Renal cortex interstitium (tissue), 15 donors: ENCODE measurements at places on chromosomes 11 and 22. TPM values are rescaled to one million over a fixed set of nuclear protein-coding genes. Genes with fewer than 3 reads are reported as not detected.

DNA sequence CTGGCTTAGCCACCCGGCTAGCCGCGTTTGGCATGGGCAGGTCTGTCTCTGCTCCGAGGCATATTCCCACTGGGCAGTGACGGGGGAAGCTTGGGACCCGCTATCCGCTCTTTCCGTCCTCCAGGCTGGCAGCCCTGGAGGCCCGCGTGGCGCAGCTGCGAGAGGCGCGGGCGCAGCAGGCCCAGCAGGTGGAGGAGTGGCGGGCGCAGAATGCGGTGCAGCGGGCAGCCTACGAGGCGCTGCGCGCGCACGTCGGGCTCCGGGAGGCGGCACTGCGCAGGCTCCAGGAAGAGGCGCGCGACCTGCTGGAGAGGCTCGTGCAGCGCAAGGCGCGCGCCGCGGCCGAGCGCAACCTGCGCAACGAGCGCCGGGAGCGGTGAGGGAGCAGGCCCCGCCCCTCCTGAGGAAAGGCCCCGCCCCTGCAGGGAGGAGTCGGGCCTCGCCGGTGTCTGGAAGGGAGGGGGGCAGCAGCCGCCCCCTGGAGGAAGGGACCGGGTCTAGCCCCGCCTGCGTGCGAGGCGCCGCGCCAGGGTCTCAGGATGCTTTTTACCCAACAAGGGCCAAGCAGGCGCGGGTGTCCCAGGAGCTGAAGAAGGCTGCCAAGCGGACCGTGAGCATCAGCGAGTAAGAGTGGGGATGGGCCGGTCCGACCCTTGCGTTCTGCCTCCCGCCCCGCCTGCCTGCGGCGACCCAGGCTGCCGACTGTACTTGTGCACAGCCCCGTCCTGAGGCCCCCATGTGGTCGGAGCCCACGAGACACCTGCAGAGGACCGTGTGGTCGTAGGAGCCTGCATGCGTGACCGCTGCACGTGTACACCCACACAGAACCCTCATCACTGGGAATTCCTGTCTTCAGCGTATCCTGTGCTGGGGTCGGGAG lies 7.9 kb downstream of the ATG16L2 start:
- no peak for DNase-seq

FOLR3 gene
- polyA plus RNA-seq, result 3.0 TPM

DNA sequence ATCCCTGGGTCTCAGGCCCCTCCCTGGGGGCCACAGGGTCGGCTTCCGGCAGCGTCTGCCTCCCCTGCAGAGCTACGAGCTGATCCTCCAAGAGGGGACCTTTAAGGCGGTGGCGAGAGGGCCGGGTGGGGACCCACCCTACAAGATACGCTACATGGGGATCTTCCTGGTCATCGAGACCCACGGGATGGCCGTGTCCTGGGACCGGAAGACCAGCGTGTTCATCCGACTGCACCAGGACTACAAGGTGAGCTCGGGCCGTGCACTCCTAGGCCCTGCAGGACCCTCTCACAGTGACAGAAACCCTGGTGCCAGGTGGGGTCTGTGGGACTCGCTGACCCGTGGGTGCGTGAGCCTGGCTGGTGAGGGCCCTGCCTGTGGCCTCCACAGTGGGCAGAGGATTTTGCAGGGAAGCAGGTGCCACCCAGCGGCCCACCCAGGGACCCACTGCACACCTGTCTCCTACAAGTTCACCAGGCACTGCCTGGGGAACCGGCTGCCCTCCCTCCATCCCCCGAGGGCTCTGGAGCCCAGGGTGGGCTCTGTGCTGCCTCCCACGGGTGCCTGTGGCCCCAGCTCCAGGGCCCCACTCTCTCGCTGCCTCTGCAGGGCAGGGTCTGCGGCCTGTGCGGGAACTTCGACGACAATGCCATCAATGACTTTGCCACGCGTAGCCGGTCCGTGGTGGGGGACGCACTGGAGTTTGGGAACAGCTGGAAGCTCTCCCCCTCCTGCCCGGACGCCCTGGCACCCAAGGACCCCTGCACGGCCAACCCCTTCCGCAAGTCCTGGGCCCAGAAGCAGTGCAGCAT lies 13.7 kb downstream of the MUC5B start:
- DNase-seq, result no peak

- DNase-seq, result no peak
These were observed 54.4 kb downstream of the FLRT1 start for GRCh38 chr11:64089915-64090805.

DNA sequence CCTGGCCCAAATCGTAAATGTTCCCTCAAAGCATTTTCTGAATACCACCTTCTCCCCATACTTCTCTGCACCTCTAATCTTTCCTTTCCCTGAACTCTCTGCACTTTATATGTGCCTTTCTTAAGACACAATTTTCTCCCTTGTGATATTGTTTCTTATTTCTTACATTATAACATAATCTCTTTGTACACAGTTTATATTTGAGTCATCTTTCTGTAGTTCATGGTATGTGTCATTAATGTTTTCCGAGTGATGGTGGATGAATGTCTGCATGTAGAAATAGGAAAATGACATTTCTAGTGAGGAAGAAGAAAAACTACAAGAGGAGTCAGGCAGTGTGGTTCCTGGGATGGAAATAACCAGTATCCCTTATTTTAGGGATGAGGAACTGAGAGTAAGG lies 5.5 kb downstream of the ACRV1 start:
- no peak for DNase-seq

GGT5 gene
- polyA plus RNA-seq, result 17.5 TPM

- no peak for DNase-seq
These were observed 98.0 kb upstream of the TBCEL start for GRCh38 chr11:120925944-120926343.

MPPED2 gene
- 16.9 TPM for polyA plus RNA-seq

DNA sequence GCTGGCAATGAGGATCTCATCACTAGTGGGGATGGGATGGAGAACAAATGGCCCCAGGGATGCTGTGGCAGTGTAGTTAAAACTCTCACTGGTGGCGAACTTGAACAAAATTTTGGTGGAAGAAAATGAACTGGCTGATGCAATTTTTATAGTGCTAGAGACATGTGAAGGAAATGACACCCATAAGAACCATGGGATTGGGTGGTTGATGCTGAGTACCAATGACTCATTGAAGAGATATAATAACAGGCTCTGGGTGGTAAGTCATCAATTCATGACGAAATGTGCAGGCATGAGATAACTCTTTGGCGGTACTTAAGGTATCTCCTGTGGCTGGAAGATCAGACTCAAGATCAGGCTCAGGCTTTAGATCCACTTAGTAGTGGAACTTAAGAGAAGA lies 172.9 kb upstream of the DDI1 start:
- no peak for DNase-seq

DNA sequence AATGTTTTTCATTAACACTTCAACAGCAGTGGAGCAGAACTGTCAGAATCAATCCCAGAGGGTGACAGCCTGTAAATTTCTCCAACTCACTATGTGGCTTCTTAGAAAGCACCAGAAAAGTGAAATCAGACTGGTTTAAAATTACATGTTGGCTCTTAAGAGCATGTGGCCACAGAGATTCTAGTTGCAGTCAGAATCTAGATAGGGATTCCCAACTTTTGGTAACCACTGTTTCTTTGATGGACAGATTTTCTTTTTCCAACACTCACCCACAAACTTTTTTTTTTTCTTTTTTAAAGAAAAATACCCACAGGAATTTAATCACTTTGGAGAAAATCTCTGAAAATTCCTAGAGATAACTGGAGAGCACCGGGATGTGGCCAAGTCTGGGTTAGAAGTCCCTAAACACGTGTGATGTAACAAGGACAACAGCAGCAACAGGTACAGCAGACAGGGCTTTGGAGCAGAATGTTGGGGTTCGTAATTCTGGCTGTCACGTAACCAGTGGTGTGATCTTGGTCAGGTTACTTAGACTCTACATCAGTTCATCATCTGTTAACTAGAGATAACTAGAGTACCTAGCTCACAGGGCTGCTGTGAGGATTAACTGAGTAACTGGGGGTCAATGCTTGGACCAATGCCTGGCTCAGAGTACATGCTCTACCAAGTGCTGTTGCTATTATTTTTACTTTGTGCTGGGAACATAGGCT lies 100.1 kb downstream of the NAT10 start:
- no peak for DNase-seq

HMBS gene
- polyA plus RNA-seq, result 30.9 TPM

- no peak for DNase-seq
These were observed 123.6 kb downstream of the SLC1A2 start for GRCh38 chr11:35295751-35296150.
